ENCODE measurements at places on chromosomes 4 and X.

DNA sequence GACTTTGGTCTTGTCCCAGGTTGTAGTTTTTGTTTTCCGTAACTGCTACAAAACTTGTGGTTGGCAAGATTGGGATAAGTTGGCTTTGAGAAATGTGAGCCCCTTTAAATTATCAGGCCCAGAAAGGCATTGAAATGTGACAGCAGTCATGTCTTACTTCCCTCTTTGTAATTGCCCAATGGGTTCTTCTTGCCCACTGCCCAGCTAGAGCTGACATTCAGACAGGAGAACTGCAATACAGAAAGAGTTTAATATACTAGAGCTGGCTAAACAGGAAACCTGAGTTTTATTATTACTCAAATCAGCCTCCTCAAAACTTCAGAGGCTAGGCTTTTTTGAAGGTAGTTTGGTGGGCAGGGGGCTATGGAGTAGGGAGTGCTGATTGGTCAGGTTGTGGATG lies 288.3 kb downstream of the ZNF674 start:
- no peak for DNase-seq

GRCh38 chrX:69238114-69238886 lies 73.0 kb upstream of the PJA1 start:
- no peak for DNase-seq

GRCh38 chrX:35858906-35859305 lies 60.6 kb upstream of the CFAP47 start:
- no peak for DNase-seq

DNA sequence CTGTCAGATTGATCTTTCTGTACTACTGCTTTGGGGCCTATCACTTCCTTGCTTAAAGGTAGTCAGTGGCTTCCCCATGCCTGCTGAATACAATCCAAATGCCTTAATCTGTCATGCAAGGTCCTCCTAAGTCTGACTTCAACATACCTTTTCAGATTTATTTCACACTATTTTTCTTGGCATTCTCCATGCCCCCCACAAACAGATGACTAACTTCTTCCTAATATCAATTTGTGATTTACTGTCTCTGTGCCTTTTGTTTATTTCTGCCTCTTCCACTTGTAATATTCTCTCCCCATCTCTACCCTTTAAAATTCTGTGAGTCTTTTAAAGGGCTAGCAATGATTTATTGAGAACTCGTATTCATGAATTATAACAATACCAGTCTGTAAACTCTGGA lies 41.8 kb downstream of the OCRL start:
- no peak for DNase-seq

Measured in cortex of kidney (tissue), 1 donor.